ENCODE measurements at places on chromosomes 11 and 22. TPM values are rescaled to one million over a fixed set of nuclear protein-coding genes. Genes with fewer than 3 reads are reported as not detected.

DNA sequence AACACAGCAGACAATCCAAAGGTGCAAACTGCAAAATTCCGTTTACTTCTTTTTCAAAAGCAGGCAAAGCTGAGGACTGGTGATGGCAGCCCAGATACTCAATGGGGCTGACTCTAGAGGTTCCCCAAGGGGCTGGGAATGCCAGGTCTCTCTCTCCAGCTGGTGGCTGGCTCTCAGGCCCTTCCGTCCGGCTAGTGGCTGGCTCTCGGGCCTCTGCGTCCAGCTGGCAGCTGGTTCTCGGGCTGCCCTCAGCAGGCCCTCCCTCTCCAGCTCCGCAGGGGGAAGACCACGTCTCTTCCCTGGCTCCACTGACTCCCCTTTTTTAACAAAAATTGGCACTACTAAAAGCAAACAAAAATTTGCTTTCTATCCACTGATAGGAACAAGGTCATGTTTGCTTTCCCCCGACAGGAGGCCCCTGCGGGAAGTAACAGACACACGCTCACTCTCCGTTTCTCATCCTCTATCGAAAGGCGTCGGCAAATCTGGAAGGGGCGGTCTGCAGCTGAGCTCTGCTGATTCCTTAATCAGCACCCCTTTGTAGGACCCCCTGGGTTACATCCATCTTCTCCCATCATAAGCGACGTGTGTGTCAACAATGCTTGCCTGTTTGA is 381.4 kb downstream of the BRD1 start:
- H3K27ac ChIP-seq: no peak overlapping the region
- H3K4me3 ChIP-seq: no peak overlapping the region
- DNase-seq: peak; percentile 4

GRCh38 chr11:103007521-103007920 is 52.0 kb upstream of the MMP13 start:
- H3K4me1 ChIP-seq: no peaks in the 10 kb centered on the region
- H3K4me3 ChIP-seq: no peak overlapping the region
- no peak overlapping the region for H3K27ac ChIP-seq
- DNase-seq: no peak

- no peaks in the 10 kb centered on the region for H3K27me3 ChIP-seq
- peaks cover 86% of the 10 kb centered on the region for H3K4me1 ChIP-seq
- H3K36me3 ChIP-seq: peaks cover 2% of the 10 kb centered on the region
- no peak overlapping the region for H3K4me3 ChIP-seq
Observed at GRCh38 chr11:102197670-102198139, 87.5 kb downstream of the YAP1 start.

GRCh38 chr11:73287400-73288101 is 15.4 kb downstream of the P2RY6 start:
- H3K27me3 ChIP-seq: peaks cover 42% of the 10 kb centered on the region
- no peak overlapping the region for H3K4me3 ChIP-seq
- H3K4me1 ChIP-seq: peaks cover 32% of the 10 kb centered on the region

DNA sequence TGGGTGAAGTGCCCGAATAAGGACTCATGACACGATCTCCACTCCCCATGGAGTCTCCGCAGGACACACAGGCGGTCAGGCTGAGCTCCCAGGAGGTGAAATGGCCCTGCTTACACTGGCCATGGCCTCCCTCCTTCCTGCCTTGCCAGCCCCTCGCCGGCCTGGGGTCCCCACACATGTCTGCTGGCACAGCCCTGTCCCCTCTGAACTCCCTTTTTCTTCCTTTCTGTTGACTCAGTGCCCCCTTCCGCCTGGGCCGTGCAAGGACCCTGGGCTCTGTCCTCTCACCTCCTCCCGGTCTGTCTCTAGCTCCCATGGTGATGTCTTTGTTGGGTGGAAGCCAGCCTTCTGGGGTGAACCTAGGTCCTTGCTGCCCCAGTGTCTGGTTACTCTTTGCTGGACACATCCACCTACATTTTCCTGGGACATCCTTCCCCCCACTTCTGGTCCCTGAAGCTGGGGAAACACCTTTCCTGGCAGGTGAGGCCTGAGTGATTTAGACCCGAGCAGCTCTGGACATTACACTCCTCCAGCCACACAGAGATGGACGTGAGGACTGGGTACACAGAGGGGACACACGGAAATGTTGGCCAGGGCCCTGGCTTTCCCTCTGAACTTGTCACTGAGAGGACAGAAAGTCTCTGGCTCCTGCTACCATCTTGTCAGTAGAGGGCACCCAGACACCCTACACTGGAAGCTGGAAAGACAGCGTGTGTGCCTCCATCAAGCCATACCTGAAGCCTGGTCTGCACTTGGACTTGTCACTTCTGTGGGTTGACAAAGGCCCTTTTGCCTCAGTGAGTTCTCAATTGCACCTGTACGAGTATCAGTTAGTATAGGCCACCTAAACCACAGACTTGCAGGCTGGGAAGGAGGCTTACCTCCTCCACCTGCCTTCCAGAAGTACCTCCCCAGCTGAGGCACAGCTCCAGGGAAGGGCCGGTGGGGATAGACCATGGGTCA is 864.3 kb downstream of the TBC1D22A start:
- H3K36me3 ChIP-seq: no peaks in the 10 kb centered on the region
- no peak overlapping the region for H3K27ac ChIP-seq
- no peaks in the 10 kb centered on the region for H3K4me1 ChIP-seq
- H3K4me3 ChIP-seq: no peak overlapping the region
- peak; percentile 13 for DNase-seq

DNA sequence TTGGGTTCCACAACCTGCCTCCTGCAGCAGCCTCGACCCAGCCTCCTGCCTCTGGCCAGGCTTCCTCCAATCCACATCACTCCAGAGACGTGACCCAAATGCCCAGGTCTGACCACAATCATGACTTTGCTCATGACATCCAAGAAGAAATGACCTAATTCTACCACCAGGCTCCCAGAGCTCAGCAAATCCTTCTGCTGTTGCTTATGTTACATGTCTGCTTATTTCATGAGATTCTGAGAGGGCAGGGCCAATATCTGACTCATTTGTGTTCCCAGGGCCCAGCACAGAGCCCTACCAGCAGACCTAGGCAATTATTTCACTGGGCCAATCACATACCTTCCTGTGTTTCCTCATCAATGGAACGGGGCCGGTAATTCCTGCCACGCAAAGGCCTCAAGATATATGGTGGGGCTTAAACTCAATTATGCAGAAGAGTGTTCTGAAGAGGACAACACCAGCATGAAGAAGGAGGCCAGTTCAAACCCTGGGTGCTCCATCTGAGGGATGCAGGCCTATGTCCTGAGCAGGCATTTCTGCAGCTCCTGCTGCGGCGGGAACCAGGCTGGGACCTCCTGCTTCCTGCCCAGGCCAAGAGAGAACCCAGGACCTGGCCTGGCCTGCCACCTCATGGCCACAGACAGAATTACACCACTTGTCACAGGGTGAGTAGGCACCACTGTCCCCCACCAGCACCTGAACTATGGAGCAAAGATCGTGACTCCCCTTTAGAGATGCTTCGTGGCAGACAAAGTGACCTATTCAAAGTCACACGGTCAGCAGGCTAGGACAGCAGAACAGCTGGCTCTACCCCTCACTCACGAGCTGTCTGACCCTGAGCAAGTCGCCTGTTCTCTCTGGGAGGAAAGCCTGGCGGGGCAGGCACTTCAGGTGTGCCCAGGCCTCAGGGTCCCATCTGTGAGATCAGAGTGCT is 5.9 kb downstream of the CENPM start:
- H3K4me3 ChIP-seq: no peak overlapping the region
- peak; percentile 66 for DNase-seq
- H3K27me3 ChIP-seq: no peaks in the 10 kb centered on the region
- peaks cover 49% of the 10 kb centered on the region for H3K36me3 ChIP-seq
- H3K27ac ChIP-seq: no peak overlapping the region

DNA sequence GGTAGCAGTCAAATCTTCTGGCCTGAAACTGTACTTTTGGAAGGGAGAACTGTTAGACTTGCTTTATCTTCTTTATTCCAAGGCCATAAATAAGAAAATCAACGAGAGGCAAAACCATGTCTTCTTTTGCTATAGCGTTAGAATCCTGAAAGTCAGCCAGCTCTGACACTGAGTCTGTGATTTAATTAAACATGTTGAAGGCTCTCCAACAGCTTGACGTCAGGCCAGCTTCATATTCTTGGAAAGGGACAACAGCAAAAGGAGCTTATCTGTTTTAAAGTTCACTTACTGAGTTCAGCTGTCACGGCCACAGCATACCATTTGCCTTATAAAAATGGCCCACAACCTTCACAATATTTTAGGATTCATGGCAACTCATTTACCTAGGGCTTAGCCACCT is 131.0 kb upstream of the LDLRAD3 start:
- no peak for DNase-seq
- peaks cover 13% of the 10 kb centered on the region for H3K4me1 ChIP-seq
- no peak overlapping the region for H3K27ac ChIP-seq

GRCh38 chr11:19963697-19964387 is 196.4 kb downstream of the DBX1 start:
- no peak overlapping the region for H3K4me3 ChIP-seq
- no peaks in the 10 kb centered on the region for H3K36me3 ChIP-seq
- peaks cover 13% of the 10 kb centered on the region for H3K4me1 ChIP-seq

The CXCR5 gene
- not detected for total RNA-seq

The TMEM184B gene
- total RNA-seq: 15.9 TPM
